ENCODE measurements at places on chromosomes 13 and 19.
A peak's percentile ranks its signal among the peaks of the same experiment; 100 is the strongest.

DNA sequence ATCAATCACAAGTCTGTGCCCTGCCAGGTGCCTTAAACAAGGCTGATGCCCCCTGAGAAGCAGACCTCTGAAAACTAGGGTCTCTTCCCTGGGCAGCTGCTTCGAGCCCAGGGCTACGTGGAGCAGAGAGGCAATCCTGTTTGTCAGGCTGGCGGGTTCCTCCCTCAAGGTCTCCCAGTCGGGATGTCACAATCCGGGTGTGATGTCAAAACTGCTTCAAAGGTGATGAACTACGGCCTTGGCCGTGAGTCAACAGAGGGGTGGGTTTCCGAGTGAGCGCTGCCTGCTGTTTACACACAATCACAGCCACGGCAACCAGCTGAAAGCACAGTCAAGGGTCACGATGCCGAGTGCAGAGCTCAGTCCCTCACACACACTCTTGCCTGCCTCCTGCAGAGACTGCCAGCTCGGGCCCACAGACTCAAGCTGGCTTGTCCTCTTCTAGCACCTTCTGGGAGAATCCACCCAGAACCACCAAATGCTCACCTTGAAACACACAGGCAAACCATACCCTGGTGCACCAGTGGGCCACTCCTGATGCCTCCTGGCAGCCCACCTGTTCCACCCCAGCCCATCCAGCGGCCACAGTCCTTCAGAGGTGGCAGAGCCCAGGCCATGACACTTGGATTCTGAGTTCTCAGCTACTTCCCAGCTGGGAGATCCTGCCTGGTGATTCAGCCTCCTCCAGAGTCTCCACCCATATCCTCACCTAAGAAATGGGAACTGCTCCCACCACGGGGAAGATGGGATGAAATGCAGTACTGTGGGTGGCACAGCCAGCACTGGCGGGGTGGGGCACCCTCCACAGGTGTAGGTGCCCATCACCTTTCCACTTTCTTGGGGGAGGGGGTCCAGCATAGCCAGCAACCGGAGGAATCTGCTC lies 6.8 kb downstream of the ELL start:
- DNase-seq, result no peak

- peak; percentile 19 for DNase-seq
Observed at GRCh38 chr19:11578258-11579142, 1.1 kb upstream of the ACP5 start.

- no peak for DNase-seq
Observed at GRCh38 chr13:107070792-107071191, 502.9 kb upstream of the ARGLU1 start.

DNA sequence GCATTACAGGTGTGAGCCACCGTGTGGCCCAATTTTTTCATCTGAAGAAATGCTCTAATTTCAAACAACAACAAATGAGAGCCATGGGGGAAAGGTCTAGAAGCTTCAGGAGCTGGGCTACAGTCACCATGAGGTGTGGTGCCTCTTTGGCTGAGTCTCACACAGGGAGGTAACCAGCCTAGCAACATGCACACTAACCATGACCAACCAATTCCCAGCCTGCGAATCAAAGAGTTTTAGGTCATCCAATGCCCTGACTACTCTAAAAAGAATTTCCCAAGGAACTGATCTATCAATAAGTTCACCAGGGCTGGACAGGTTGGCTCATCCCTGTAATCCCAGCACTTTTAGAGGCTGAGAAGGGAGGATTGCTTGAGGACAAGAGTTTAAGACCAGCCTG lies 29.9 kb downstream of the PBX4 start:
- DNase-seq, result no peak

DNA sequence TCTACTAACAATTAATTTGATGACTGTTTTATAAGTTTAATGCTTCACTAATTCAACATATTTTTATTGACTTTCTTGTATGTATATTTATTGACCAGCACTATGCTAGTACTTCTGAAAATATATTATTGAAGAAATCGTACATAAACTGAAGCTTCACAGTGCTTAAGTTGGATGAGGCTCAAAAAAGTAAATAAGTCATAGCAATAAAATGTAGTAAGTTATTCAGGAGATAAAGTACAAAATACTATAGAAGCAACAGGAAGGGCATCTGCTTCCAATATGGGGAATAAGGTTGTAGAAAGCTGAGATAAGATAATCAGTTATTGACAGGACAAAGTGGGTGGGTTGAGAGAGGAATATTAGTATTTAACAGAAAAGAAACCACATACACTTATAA lies 944.9 kb upstream of the MIR17HG start:
- no peak for DNase-seq

- DNase-seq, result no peak
Observed at GRCh38 chr19:19487950-19488874, 27.1 kb downstream of the TSSK6 start.

Measured in activated T-cell treated with anti-CD3 and anti-CD28 coated beads for 1 hour (primary cell).